Aorta (tissue), 5 donors: ENCODE measurements at places on chromosomes 6 and 20. TPM values are rescaled to one million over a fixed set of nuclear protein-coding genes. Genes with fewer than 3 reads are reported as not detected.

The VIP gene
- total RNA-seq: 0.78 TPM

The OXT gene
- total RNA-seq: not detected

The GNMT gene
- total RNA-seq: 0.88 TPM

The ZBTB46 gene
- total RNA-seq: 17.4 TPM

The TCP11 gene
- total RNA-seq: not detected

The SIRPA gene
- total RNA-seq: 62.9 TPM

The COL20A1 gene
- total RNA-seq: 0.09 TPM

The TFAP2D gene
- not detected for total RNA-seq

The FAM162B gene
- 6.2 TPM for total RNA-seq

The CST7 gene
- total RNA-seq: 4.6 TPM

The GPSM3 gene
- total RNA-seq: 20.1 TPM

The CEP162 gene
- 8.5 TPM for total RNA-seq

DNA sequence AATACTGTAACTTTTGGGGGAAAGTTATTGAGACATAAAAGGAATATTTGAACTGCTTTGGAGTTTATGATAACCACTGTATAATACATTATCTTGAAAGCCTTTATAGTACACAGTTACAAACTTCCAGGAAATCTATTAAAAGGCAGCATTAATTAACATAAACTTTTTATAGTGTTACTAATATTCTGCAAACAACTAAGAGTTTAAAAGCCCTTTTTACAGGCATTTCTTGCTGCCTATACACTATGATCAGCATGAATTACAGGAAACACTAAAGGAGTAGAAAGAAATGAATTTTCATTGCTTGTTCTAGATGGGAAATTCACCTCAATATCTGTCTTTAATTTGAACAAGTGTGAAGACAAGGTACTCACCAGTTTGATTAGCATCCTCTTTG lies 252.3 kb upstream of the ZFP64 start:
- DNase-seq: no peak

DNA sequence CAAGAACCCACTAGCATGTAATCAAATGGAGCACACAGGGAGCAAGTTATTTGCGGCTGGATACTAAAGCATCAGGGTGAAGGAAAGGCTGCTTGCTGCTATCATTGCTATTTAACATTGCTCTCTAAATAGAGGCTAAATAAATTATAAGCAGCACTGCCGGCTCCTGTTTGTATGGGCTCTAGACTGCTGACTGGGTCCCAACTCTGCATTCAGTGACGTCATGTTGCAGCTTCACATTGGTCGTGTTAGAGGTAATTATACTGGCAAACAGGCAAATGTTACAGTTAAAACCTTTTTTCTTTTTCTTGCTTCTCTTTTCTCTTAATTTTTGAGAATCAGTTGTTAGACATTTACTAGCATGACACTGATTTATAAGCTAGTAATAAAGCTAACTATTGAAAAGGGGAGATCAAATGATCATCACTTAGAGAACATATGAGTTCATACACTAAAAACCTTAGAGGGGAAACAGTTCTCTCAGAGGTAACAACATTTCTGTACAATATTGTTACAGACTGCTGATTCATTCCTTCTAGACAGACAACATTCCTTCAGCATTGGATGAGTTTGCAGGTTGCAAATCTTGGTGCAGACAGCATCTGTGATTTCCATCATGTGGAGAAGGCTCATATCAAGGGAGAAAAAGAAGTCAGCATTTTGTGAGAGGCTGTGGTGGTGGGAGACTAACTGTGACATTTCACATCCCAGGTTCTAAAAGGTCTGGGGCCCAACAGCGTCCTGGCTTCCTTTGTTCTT lies 15.9 kb downstream of the RFPL4B start:
- no peak for DNase-seq

DNA sequence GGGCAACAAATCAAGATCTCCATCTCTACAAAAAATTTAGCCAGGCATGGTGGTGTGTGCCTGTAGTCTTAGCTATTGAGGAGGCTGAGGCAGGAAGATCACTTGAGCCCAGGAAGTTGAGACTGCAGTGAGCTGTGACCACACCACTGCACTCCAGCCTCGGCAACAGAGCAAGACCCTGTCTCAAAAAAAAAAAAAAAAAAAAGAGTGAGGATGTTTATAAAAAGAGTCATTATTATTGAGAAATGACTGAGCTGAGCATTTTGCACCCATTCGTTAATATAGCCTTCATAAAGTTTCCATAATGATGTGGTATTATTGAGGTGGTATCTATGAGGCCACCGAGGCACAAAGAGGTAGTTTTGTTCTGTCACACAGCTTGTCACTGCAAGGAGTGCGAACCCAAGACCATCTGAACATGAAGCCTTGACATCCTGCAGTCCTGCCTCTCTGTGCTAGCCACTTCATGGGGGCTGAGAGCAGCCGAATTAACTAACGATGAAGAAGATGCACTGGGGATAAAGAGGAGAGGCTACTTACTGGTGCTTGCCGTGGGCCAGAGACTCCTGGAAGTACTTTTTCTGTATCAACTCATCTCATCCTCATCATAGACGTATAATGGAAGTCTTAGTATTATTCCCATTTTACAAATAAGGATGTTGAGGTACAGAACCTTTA lies 175.5 kb downstream of the BCAS1 start:
- DNase-seq: no peak

- DNase-seq: no peak
Measured at GRCh38 chr6:17292600-17293133, 11.5 kb downstream of the RBM24 start.

DNA sequence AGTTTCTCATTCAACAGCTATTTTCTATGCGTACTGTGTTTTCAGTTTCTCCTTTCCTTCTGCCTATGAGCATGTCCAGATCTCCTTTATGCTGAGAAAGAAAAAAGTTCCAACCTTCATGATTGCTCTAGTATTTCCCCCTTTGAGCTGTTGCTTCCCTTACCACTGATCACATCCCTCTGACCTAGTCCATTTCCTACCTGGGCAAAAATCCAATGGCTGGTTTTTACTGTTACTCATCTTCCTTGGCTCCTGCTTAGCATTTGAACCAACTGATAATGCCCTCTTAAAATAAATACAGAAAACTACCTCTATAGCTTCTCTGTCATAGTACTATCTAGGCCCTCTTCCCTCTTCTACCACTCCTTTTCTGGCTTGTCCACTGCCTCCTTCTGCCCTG lies 6.0 kb downstream of the RFX6 start:
- DNase-seq: no peak

DNA sequence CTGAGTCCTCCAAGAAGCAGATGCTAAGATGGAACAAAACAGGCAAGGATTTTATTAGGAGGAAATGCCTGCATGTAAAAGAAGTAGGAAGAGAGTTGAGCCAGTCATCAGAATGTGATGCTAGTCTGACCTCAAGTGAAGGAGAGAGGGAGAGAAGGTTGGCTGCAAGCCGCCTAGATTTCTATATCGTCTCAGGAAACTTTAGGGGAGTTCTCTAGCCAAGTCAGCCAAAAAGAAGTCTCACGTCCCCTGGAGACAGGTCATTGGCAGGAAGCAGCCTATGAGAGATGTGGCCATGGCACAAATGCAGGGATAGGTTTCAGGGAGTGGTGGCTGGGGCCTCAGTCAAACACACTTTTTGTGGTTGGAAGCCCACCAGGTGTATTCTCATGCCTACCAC lies 378.0 kb downstream of the CD109 start:
- DNase-seq: no peak

GRCh38 chr6:21692721-21693120 lies 99.2 kb downstream of the SOX4 start:
- DNase-seq: no peak

DNA sequence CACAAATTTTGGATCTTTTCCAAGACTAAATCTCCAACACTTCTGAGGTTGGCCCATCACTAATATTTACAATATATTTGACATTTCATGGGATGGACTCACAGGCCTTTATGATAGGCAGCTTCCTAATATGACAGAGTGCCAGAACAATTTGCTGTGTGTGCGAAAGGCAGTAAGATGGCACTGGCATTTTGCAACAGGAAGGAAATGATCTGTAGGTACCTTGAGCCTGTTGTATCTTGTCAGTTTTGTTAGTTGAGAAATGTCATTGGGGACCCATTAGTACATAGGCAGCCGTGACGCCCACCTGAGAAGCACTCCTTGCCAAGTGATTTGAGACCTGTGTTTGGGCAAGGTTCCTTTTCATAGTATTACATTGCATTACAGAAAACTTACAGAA lies 153.4 kb upstream of the HEY2 start:
- no peak for DNase-seq

DNA sequence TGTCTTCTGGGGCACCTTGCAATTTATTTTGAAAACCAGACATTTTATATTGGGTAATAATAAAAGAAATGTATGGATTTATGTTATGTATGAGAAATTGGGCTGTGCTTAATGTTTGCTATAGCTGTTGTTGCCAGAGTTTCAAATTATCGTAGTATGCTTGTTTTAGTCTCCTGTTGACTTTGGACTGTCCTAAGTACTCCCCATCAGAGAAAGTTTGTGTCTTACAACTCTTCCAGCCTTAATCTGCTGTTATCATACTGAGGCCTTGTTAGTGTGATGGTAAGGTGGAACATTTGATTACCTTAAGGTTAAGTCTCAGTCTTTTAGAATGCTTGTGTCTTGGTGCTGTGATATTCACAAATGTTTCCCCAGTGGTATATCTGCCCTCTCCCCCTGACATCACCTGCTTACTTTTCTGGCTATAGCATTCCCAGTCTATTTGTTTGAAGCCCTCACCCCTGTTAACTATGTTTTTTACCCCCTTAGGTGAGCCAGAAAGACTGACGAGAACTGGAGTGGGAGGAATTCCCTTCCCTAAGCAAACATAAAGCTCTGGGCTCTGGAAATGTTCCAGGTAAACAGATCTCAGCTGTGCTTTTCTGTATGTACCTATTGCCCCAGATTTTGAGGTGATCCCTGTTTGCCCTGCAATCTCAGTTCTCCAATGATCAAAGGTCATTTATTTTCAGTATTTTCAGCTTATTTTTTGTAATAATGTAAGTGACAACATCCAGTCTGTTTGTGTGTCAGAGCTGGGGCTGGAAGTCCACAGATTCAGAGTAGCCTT lies 581.1 kb upstream of the CITED2 start:
- DNase-seq: no peak

DNA sequence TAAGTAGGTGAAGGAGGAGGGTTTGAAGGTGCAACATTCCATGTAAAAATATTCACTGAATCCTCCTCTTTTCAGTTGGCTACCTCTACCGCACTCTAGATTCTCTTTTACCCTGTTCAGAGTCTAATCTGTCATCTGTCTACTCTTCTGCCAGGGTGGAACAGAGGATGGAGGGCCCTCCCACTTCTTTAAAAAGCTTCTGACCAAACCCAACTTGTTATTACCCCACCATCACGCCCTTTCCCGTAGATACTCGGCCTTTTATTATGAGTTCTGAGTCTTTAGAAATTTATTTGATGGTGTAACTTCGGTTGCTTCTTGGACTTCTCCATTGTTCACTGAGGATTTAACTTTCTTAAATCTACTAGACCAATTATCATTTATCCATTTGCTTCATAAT lies 11.7 kb downstream of the STX11 start:
- DNase-seq: no peak

- DNase-seq: no peak
Measured at GRCh38 chr6:104606361-104606760, 253.4 kb downstream of the HACE1 start.

DNA sequence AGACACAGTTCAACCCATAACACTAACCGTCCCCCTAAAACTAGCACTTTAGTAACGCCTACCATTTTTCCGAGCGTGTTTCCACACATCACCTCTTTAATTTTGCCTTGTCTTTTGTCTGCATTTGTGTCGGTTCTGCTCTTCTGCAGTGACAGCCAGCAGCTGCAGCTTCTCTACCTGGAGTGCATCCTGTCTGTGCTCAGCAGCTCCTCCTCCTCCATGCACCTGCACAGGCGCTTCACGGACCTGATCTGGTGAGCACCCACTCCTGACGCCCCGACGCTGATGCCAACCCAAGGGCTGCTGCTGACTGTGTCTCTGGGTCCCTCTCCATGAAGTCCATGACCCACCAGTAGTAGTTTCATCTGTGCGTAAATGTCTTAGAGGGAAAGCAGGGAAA lies 35.4 kb upstream of the PBOV1 start:
- DNase-seq: no peak

- DNase-seq: no peak
Measured at GRCh38 chr20:38651154-38651553, 49.5 kb downstream of the ARHGAP40 start.

DNA sequence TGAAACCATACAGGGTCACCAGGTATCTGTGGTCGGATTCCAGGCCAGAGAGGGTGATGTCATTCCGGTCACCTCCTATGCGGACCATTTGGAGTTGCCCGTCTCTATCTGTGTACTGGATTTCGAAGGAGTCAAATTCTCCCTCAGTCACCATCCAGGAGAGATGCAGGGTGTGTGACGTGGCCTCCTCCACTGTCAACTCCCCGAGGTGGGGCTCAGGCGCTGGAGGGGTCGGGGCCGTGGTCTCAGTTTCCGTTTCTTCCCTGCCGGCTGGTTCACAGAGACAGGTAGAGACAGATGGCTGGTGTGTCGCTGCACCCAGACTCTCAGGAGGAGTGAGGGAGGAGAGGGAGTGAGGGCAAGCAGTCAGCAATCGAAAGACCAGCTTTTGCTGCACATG lies 30.7 kb downstream of the CYP21A2 start:
- DNase-seq: no peak
